Inflammatory macrophage treated with lipopolysaccharide for 4 hours (primary cell): ENCODE measurements at places on chromosomes 7 and 10.

GRCh38 chr10:13685885-13686284, 99.1 kb downstream of the PRPF18 start:
- DNase-seq, result no peak

- DNase-seq, result no peak
Measured at GRCh38 chr10:117980216-117980615, 66.5 kb downstream of the RAB11FIP2 start.

- no peak for DNase-seq
Measured at GRCh38 chr10:13684252-13684791, 97.6 kb downstream of the PRPF18 start.

DNA sequence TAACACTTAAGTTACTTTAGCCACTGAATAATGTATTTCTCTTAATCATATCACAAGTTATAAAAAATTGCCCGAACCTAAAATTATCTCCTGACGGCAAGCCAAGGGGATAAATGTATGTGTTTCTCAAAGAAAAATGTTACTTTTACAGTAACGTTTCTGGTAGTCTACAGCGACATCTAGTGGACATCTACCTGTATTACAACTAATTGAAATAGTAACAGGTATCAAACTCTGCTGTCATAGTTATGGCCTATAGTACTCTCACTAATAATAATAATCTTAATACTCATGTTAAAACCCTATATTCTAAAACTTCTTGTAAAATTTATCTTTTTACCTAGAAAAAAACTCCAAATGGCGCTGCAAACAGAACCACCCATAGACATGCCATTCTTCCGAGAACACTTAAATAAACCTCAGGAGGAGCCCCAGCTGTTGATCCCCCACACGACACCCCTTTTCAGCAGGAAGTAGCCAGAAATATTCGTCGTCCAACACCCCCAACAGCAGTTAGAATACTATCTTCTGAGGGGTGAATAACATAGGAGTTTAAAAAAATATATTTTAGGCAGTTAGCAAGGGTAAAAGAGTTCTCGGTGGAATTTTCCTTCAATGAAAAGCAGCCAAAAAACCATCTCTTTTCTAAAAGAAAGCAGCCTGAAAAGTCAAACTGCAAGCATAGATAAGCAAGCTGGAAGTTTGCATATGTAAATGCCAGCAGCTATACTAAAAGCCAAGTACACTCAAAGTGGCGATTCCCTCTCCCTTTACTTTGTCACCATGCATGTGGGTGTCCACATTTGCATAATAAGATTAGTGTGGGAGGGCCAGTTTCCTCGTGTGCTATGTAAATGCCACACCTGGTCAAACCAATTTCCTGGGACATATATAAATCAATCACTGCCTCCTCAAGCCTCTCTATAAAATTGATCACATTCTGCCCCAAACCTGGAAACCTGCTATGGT, 40.5 kb upstream of the ZNF107 start:
- no peak for DNase-seq

DNA sequence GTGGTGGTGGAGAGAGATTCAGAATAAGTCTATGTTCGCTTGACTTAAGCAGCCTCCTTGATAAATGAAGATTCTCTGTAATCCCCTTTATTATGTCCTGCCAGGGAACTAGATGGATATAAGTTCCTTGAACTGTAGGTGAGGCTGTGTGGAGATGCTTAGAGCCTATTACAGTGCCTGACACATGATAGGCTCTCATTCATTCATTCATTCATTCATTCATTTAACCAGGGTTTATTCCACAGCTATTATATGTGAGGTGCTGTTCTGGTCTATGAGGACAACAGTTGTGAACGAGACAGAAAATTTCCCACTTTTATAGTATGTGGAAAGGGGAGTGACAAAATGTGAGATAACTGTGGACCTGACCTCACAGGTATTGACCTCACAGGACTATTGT, 105.6 kb downstream of the ARID5B start:
- no peak for DNase-seq

- no peak for DNase-seq
Measured at GRCh38 chr7:111005445-111005844, 85.5 kb upstream of the LRRN3 start.

DNA sequence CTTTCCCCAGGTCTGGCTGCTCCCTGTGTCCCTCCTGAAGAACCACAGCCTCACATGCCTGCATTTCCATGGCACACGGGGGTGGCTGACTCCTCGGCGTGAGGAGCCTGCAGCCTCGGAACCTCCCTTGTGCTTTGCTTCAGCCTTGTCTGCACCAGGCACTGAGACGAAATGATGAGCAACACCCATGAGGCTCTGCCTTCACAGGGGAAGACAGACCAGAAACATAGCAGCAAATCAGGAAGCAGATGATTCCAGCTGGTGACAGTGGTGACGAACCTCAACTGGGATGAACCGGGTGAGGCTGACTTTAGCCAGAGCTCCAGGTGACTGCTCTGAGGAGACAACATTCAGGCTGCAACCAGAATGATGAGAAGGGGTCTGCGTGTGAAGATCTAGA, 84.5 kb upstream of the SMNDC1 start:
- peak; percentile 95 for DNase-seq

- no peak for DNase-seq
Measured at GRCh38 chr7:120740348-120740747, 117.6 kb downstream of the TSPAN12 start.

GRCh38 chr7:112300072-112300471, 93.6 kb downstream of the ZNF277 start:
- DNase-seq, result no peak

DNA sequence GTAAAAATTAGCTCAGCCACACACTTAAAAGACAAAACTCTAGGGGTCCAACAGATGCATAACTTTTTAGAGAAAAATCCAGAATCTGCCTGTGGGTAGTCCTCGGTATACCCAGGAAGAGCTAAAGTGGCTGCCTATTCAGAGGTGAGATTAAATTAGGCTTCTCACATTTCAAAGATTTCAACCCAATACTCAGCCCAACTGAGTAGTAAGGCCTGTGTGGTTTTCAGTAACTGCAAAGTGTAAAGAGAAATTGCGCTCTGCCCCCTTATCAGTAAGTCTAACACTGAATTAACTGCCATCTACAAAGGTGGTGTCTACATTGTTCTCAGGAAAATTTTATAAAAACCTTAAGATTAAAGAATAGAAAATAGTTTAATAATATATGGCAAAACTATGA, 88.2 kb downstream of the ELMO1 start:
- no peak for DNase-seq

- DNase-seq, result no peak
Measured at GRCh38 chr7:7816084-7816483, 97.7 kb upstream of the RPA3 start.
